Activated CD8-positive, alpha-beta memory T cell treated with anti-CD3 and anti-CD28 coated beads for 1 hour (primary cell): ENCODE measurements at places on chromosomes 12 and 14.

DNA sequence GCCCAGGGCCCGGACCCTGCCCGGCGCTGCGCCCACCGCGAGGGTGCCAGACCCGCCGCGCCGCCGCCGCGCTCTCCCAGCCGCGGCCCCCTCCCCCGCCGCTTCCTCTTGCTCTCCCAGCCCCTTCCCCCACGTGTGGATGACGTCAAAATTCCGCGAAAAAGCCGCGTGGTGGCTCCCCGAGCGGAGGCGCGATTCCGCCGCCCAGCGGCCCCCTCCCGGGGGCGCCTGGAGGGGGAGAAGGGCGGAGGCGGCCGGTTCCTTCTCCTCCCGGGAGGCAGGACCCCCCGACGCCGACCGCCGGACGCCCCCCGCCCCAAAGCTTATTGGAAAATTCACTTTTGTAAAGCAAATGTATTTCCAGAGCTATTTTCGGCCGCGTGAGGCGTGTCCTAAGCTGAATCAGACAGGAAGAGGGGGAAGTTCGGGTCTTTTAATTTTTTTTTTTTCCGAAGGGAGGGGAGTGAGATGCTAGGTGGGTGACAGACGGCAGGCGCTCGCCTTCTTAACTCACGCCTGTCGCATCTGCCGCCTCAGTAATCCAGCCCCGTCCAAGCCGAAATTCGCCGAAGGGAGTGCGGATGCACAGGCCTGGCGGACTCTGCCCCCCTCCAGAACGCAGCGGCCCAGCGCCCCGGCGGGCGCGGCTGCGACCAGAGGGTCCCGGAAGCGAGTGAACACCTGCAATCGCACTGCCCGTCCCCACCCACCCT, 4.1 kb upstream of the CCND2 start:
- DNase-seq: peak; percentile 88

- DNase-seq: no peak
These were observed 1.4 kb upstream of the GARIN2 start for GRCh38 chr14:67187826-67188225.

GRCh38 chr14:103894723-103895059, 33.6 kb upstream of the TDRD9 start:
- no peak for DNase-seq

DNA sequence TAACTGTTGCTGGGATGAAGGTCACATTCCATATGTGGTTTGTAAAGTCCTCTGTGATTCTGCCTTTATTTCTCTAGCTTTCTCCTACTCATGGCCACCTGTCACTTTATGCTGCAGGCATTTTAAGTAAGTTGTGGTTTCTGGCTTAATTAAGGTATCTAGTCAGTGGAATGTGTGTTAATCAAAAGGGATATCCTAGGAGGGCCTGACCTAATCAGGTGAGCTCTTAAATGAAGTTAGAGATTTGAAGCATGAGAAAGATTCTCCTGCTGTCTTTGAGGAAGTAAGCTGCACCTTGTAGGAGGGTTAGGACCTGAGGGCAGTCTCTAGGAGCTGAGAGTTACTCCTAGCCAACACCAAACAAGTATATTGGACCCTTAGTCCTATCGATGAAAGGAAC, 90.3 kb downstream of the ETNK1 start:
- no peak for DNase-seq

DNA sequence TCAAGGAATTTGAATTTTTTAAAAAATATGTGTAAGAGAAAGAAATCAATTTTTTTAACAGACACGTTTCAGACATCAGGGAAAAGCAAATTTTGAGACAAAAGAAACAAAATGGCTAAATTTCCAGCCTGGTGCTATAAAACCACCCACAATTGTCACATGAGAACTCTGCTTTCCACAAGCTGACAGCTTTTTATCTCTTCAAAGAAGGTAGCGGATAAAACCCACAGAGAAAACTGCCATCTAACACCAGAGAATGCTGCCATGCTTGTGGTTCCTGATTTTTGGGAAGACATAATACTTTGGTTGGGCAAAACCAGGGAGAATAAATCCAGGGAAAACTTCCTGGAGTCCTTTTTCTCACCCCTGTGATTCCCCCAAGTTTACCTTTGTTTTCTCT, 10.3 kb upstream of the ITPR2 start:
- DNase-seq: no peak

GRCh38 chr12:43763769-43764168, 5.0 kb downstream of the IRAK4 start:
- no peak for DNase-seq

- DNase-seq: no peak
These were observed 3.8 kb downstream of the SETD3 start for GRCh38 chr14:99476864-99477263.

- DNase-seq: no peak
These were observed 48.6 kb upstream of the PPM1H start for GRCh38 chr12:62983594-62983993.
